ENCODE measurements at places on chromosomes 3 and 15. TPM values are rescaled to one million over a fixed set of nuclear protein-coding genes. Genes with fewer than 3 reads are reported as not detected.

CYP19A1 gene
- not detected for total RNA-seq

CPA3 gene
- 0.29 TPM for total RNA-seq

ZIC4 gene
- total RNA-seq, result not detected

NANOGP8 gene
- not detected for total RNA-seq

PCNP gene
- 80.8 TPM for total RNA-seq

CCDC33 gene
- 1.6 TPM for total RNA-seq

MOBP gene
- not detected for total RNA-seq

FETUB gene
- not detected for total RNA-seq

CYP11A1 gene
- 3.2 TPM for total RNA-seq

IRAK2 gene
- total RNA-seq, result 2.9 TPM

Measured in myometrial cell (primary cell).